AG04450 (cell line): ENCODE measurements at places on chromosomes 7 and 10.

DNA sequence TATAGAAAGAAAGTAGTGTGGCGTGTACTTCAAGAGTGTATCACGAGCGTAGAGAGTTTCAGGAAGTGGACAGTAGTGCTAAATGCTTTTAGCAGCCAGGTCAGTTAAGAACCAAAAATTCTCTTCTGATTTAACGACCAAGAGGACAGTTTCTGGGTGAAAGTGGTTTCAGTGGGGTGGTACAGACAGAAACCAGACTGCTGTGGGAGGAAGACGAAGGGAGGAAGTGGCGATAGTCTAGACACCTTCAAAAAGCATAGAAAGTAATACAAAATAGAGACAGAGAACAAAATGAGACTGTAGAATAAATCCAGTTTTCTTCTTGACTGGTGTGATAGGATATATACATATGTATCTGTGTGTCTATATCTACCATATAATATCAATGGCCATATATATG, 93.5 kb downstream of the MBL2 start:
- no peak for DNase-seq

DNA sequence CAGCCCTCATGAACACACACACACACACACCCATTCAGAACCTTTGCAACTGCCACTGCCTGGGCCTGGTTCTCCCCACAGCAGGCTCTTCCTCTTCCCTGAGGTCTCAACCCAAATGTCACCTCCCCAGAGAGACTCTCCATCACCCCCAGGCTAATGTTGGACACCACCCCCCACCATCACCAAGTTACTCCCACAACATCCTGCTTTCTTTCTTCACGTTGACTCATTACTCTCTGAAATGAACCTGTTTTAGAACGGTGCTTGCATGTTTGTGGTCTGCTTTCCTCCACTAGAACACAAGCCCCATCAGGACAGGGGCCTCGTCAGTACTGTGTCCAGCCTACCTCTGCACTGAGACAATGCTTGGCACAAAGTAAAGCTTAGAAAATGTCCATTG, 16.0 kb downstream of the AFAP1L2 start:
- no peak for DNase-seq

GRCh38 chr10:103692436-103692951, 162.9 kb downstream of the SH3PXD2A start:
- DNase-seq: no peak

GRCh38 chr10:80406204-80406603, 2.1 kb upstream of the PRXL2A start:
- no peak for DNase-seq

GRCh38 chr10:77944519-77944918, 18.0 kb upstream of the DLG5 start:
- peak; percentile 63 for DNase-seq

DNA sequence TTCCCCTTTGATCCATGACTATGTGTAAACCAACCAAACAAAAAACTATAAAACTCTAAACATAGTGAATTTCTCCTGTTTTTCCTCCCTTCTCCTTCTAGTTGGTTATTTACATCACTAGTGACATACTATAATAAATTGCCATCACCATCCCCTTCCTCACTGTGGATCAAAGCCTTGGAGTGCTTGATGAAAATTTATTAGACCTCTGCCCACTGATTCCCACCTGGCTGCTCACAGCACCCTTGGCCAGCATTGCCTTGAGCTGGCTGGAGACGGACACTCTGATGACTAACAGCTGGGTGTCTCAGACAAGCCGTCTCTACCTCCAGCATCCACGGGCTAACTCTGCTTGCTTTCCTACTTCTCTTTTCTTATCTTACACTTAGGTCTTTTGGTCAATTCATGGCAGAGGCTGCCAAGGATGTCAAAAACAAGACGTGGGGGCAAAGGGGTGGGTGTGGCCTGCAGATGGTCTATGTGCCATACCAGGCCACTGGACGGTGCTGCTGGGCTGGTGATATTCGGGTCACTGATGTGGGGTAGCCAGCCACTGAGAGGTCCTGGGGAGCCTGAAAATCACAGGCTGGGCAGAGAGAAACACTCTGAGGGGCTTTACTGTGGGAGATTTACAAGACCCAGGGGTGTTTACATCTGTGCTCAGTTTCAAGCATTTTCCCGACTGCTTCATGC, 207.8 kb downstream of the TAX1BP1 start:
- DNase-seq: no peak
